Head of caudate nucleus (tissue), 42 donors: ENCODE measurements at places on chromosomes 1 and 21.

DNA sequence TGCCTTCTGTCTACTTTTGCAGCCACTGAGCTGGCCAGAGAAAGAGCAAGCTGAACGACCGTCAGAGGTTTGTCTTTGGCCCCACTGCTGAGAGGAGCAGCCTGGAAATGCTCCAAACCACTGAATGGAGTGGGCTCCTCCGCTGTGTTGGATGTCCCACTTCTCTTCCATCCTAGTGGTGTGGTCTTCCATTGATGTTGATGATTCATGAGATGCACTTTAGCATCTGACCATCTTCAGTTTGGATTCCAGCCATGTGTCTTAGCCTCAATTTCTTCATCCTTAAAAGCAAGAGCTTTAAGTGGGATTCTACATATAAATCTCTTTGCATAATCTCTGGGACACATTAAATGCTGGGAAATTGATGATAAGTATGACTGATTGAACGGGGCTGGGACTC lies 276.9 kb downstream of the SIPA1L2 start:
- no peak for DNase-seq

GRCh38 chr1:219876798-219877209 lies 51.6 kb downstream of the SLC30A10 start:
- no peak for DNase-seq

- no peak for DNase-seq
These were observed 104.6 kb downstream of the ADSS2 start for GRCh38 chr1:244346972-244347618.

DNA sequence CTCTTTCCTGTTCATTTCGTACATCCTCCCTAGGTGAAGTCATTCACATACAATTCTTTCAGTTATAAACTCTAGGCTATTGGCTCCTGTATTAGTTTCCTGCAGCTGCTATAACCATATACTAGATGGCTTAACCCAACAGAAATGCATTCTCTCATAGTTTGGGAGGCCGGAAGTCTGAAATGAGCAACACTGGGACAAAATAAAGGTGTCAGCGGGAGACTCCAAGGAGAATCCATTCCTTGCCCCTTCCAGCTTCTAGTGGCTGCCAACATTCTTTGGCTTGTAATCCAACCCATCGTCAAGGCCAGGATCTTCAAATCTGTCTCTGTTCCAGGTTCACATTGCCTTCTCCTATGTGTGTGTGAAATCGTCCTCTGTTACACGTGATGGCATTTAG lies 71.3 kb downstream of the TOR3A start:
- no peak for DNase-seq

- DNase-seq = no peak
These were observed 39.6 kb downstream of the ZBTB18 start for GRCh38 chr1:244090645-244091044.

- DNase-seq = no peak
These were observed 33.5 kb upstream of the ABCD3 start for GRCh38 chr1:94384485-94385265.

- DNase-seq = no peak
These were observed 15.2 kb downstream of the CHML start for GRCh38 chr1:241624935-241625334.

DNA sequence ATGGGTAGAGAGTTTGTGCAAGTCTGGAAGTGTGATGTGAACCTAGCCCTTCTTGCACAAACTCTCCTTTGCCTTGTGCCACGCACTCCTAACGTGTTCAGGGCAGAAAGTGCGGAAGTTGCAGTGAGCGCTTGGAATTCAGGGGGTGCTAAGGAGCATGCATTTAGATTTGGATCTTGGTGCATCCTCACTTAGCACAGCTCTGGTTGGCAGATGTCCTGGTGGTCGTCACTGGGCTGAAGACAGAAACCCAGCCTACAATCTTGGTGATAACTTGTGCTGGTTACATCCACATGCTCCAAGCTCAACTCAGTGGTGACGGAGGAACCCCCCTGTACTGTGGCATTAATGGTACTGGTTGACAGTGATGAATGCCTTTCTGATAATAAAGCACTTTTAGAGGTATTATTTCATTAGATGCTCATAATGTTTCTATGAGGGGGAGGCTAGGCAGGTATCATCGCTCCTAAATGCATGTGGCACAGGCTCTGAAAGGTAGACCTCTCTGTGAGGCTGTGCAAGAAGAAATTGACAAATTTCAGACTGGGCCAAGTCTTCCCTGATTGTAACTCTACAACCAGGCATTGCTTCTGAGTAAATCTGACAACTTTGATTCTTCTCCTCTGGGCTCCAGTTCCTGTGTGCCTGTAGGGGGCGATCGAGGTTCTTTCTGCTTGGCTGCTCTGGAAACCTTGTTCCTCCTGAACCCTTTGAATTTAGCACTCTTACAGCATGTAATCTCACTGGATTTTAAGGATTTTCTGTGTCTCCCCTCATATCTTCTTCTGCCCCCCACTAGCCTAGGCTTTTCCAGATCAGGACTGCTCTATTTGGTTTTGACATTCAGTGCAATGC lies 40.6 kb downstream of the MAPKAPK2 start:
- peak; percentile 72 for DNase-seq

- no peak for DNase-seq
These were observed 83.1 kb upstream of the SOD1 start for GRCh38 chr21:31576428-31576827.

DNA sequence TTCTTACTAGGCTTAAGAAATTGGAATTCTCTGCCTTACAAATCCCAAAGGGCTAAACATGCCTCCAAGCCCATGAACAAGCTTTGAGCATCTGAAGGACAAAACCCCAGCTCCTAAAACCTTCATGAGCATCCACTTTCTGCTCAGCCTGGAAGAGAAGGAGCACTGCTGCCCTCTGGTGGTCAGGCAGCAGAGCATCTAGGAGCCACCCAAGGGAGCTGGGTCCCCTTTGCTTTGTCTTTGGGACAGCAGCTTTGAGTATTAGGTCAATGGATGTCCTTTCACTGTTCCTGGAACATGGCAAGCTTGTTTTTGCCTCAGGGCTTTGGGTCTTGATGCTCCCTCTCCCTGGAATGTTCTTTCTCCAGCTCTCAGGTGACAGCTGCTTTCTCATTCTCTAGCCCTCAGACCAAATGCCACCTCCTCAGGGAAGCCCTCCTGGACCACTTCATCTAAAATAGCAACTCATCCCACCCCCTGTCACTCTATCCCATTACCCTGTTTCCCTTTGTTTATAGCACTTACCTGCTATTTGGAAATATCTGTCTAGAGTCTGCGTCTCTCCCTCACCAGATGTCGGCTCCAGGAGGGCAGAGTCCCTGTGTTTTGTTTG lies 25.7 kb downstream of the RAB7B start:
- DNase-seq = peak; percentile 84
